Cardiac fibroblast (primary cell): ENCODE measurements at places on chromosomes 4 and X.

DNA sequence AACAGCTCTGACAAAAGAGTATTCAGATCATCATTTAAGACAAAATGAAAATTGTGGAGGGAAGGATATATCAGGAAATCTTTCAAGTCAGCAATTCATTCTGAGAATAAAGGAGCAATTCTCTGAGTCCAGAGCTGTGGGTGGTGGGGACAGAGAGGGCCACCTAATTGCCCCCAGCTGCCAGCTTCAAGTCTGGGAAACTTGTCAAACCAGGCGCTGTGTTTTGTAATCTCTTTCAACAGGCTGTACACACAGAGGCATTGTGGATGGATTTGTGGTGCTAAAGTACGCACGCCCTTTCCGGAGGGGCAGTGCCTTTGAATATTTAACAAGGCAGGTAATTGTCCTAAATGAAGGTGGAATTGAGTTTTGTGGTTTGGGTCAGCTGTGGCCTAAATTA lies 591.1 kb upstream of the BOD1L1 start:
- no peak for DNase-seq

DNA sequence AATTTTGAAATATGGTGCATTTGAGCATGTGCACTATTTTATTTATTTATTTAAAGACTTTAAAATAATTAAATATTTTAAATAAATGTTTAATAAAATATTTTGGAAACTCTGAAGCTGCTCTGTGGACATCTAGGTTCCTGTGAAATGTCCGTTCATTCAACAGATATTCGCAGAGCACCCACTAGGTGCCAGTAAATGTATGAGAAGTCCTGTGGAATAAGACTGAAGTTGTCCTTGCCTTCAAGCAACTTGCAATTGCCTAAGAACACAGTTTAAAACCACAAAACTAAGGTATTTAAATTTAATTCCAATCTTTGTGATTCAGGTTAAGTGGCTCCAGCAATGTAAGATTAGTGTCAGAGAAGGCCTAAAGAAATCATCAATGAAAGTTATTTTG lies 306.7 kb downstream of the GBA3 start:
- DNase-seq = no peak

DNA sequence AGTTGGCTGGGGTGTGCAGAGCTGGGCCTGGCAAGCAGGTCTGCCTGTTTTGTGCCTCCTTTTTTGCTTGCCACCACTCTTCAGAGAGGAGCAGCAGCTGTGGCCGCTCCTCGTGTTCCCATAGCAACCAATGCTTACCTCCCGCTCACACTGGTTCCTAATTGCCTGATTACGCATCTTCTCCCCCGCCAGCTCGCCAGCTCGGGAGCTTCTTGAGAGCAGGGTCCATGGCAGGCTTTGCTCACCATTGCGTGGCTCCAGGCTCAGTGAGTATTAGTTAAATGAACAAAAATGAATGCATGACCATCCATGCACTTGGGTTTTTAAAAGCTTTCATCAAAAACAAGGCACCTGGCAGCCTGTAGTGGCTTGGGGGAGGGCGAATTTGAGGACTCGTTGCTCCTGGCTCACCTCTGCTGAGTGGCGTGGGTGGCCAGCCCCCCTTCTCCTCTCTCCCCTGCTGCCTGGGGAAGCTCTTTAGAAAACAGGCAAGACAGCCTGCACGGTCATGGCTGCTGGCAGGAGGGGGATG lies 14.2 kb upstream of the PJA1 start:
- DNase-seq = peak; percentile 23

DNA sequence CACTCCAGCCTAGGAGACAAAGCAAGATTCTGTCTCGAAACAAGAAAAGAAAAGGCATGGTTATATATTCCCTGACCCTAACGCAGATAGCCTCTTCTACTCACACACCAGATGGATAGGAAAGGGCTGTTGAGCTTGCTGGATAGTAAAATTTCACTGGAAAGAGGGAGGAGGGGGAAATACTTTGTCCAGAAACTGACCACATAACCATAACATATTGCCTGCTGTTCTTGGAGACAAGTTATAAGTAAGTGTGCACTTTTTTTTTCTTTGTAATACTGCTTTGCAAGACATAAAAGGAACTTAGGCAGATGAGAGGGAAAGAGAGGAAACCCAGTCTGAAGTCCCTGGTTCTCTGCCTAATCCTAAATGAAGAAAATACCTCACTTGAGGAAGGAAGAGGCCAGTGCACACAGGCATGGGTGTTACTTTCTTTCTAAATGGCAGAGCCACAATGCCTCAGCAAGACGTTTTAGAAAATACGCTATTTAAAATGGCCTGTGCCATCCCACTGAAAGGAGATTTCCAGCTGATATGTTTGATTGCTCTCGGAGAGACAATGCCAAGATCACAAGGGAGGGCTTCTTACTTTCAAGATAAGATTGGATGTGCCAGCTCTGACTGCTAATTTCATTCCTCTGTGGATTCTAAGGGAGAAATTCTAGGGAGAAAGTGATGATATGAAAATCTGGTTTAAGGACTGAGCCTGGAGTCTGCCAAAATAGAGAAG lies 140.6 kb downstream of the DCTD start:
- DNase-seq = no peak

DNA sequence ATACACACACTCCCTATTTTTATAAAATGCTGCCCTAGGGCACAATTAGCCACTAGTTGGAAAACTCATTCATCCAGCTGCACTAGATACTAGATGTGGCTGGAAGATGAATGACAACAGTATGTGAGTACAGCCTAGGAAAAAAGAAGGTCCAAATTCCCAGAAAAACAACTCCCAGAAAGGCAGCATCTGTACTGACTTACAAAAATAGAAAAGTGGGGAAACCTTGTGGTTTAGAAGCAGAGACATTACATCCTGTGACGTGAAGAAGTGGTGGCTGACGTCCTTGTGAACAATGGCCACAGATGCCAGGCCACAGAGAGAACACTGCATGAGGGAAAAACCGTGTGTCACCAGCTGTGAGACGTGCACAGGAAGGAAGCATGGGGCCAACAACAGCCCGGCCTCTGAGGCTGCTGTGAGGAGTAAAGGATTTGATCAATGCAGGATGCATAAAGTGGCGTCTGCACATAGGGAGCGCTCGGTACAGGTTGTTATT lies 81.2 kb downstream of the SPRY1 start:
- DNase-seq = peak; percentile 63

DNA sequence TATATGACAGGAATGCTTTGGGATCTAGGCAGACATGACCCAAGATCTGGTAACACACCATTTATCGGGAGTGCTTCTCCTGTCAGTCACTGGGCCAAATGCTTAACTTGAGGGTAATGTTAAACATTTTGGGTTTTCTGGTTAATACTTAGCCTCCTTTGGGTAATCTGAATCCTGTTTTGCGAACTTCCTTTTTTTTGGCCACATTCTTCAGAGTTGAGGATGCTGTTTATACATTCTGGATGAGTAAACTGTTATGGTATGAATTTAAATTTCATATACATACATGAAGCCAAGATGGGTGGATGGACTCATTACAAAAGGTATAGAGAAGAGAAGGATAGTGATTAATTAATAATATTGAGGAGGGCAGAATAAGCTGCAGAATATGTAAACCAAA lies 36.1 kb downstream of the MID1IP1 start:
- DNase-seq = peak; percentile 1

DNA sequence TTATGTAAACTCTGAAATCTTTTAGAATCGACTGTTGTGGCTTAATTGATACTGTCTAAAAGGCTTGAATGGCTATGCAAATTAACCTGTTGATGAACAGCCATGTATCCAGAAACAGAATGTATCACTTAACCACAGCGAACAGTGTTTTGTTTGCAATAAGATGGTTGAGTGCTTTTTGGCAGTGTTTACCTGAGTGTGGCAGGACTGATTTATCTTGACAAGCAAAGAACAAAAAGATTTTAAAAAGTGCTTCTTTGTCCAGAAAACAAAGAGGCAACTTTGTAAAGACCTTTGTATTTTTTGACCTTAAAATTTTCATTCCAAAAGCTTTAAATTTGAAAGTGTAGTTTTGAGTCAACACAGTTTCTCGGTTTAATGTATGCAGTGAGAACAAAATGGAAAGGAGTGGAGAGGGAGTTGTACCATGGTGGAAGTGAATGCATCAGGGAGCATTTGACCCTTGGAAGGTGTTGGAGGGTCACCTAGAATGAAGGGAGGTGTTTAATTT lies 18.0 kb downstream of the ARHGAP10 start:
- no peak for DNase-seq

DNA sequence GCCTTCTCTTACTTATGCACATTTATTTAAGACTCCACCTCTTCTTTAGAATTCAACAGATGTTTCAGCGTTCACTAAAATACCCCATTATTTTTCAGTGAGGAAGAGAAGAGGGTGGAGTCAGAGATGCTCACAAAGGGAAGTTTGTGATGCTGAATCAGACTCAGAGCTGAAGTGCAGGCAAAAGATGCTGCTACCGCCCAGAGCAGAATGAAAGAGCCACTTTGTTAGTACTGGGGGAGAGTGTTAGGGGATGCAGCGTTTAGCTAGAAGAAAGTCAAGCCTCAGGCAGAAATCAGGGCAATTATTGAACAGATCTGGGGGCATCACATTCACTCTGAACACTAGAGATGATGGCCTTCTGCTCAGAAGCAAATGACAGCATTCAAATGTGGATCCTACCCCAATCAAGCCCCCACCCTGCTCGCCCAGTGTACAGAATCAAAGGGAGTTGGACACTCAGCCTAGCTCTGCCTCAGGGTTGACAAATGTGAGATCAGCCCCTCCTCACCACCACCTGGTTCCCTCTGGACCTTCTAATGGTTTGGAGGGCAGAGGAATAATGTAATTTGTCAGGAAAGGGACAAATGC lies 138.3 kb downstream of the UNC5C start:
- no peak for DNase-seq

DNA sequence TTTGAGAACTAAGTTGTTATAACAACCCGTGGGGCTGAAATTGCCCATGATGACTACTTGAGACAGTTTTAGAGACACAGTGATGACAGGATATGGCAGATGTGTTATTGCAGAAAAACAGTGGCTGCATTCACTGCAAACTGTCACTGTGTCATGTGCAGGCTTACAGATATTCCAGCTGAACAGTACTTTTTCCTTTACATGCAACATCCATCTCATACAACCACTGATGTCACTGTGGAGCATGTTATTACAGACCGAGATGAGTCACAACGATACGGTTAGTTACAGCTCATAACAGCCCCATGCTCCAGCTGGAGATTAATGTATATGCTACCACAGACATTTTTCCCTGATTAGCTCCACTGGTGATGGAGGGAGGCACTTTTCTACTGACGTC lies 207.4 kb downstream of the TMA16 start:
- peak; percentile 43 for DNase-seq

- DNase-seq = no peak
These were observed 145.5 kb upstream of the FAM241A start for GRCh38 chr4:111999801-112000200.

GRCh38 chr4:182578402-182578801 lies 335.2 kb downstream of the TENM3 start:
- DNase-seq = peak; percentile 28

- DNase-seq = no peak
These were observed 1.4 kb upstream of the RPS6KA3 start for GRCh38 chrX:20267931-20268701.

DNA sequence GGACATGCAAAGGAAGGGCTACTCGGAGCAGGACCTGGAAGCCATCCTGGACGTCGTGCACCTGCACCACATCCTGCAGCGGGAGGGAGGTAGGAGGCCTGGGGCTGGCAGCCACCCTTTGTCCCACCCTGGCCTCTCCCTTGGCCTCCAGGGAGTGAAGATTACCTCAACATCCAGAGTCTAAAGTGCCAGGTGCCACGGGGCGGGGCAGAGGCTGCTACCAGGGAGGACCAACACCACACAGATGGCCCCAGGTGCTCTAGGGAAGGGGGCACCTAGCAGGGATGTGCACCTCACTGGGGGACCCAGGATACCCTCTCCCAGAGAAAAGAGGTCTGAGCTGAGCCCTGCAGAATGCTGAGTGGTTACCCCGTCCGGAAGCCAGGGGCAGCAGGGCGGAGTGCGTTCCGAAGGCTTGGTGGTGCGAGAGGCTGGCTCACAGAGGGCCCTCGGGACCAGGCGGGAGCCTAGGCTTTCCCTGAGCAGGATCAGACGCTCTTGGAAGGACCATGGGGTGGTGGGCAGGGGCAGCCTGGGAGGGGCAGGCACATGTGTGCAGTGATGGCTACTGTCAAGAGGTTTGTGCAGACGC lies 16.1 kb downstream of the ABCD1 start:
- DNase-seq = no peak

DNA sequence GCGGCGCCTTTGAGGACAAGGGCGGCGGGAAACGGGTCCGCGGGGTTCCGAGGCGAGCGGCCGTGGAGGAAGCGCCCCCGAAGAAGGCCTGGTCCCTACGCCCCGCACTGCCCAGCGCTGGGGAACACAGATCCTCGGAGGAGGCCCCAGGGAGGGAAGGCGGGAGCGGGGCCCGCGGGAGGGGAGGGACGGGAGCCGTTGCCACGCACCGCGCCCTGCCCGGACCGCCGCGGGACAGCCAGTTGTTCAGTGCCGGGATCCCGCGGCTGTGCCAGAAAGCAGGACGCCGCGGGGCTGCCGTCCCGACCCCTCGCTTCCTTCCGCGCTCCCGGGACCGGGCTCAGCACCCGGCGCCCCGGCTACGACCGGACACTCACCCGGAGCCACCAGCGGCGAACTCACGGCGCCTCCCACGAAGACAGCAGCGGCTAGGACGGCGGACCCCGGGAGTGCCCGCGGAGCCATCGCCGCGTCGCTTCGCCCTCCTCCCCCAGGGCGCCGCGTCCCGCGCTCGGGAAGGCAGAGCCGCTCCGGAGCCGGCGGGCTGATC lies 278 bp downstream of the RELL1 start:
- peak; percentile 50 for DNase-seq

- DNase-seq = no peak
These were observed 1.5 kb downstream of the CDX4 start for GRCh38 chrX:73448379-73448778.

GRCh38 chr4:45663628-45664081 lies 460.2 kb downstream of the GABRG1 start:
- no peak for DNase-seq

DNA sequence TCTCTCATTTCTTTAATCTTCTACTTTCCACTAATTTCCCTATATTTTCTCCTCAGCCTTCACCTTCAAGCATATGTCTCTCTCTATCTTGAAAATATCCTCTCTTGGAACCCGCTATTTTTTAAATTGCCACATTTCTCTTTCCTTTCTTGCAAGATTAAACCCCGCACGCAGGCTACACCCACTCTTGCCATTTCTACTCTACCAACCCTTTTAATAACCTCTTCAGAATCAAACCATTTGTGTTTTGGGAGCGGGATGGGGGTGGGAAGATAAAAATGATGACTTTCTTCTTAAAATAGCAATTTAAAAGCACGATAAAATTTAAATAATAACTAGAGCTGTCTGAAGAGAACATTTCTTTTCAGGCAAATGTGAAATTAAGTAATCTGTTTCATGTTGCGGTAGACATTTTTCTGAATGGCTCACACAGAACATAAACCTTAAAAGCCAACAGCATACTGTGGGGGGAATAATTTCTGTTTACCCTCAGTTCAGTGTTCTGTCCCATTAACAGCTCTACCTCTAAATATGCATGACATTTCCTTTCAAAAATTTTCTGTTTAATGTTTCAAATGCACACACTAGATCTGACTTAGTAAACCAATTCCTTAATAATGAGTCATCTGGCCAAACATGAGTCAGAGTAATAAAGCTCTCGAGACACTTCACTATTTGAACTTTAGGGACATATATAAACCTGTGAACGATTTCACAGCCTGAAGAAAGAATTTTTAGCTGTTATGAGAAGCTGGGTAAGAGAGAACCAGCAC lies 20.5 kb downstream of the ARSJ start:
- peak; percentile 96 for DNase-seq

- peak; percentile 38 for DNase-seq
These were observed 66.6 kb downstream of the ATP10D start for GRCh38 chr4:47551682-47552081.
